ENCODE measurements at places on chromosomes 6 and 20.

DNA sequence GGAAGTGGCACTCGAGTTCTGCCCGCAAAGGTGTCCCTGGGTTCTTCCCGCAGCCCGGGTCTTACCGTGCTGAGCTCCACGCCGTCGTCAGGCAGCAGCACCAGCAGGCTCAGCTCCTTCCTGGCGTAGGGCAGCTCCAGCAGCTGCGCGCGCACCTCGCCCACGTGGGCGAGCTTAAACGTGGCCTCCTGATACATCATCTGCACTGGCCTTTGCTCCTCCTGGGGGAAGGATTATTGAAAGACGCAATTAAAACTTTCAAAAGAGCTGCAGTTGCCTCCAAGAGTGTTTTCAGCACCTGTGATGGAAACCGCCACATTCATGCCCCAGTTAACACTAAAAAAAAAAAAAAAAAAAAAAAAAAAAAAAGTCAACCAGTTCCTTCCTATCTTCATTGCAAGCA is 11.3 kb downstream of the SERPINB9 start:
- peak; percentile 75 for DNase-seq

DNA sequence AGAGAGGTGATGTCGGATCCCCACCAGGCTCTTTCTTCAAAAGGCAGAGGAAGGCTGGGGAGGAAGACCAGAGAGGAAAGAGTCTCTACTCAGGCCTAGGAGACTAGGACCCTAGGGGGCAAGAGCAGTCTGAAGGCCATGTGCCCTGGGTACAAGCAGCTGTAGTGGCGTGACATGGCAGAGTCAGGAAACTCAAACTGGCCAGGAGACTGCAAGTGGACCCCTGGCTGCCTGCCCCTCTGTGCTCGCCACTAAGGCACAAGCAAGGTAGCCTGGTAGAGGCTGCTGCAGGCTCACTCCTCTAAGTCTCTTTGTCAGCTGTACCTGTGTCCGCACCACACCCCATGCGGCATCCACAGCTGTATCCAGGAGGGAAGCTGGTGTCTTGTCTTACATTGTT is 19.9 kb downstream of the CST9L start:
- DNase-seq: no peak

- DNase-seq: no peak
Observed at GRCh38 chr6:160462116-160462515, 113.9 kb downstream of the SLC22A3 start.

- DNase-seq: no peak
Observed at GRCh38 chr6:119647309-119647708, 297.7 kb upstream of the MAN1A1 start.

- no peak for DNase-seq
Observed at GRCh38 chr20:25408890-25409289, 1.4 kb downstream of the GINS1 start.

- peak; percentile 57 for DNase-seq
Observed at GRCh38 chr20:3777716-3778629, 3.3 kb downstream of the SPEF1 start.

- DNase-seq: no peak
Observed at GRCh38 chr20:44981736-44982406, 15.6 kb downstream of the STK4 start.

GRCh38 chr6:842141-842540 is 149.2 kb upstream of the EXOC2 start:
- no peak for DNase-seq

- DNase-seq: no peak
Observed at GRCh38 chr6:80226151-80226550, 119.7 kb downstream of the BCKDHB start.

DNA sequence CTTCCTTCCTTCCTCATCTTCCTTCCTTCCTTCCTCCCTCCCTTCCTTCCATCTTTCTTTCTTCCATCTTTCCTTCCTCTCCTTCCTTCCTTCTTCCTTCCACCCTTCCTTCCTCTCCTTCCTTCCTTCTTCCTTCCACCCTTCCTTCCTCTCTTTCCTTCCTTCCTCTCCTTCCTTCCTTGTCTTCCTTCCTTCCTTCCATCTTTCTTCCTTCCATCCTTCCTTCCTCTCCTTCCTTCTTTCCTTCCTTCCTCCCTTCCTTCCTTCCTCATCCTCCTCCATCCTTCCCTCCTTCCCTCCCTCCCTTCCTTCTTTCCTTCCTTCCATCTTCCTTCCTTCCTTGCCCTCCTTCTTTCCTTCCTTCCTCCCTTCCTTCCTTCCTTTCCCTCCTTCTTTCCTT is 361.4 kb upstream of the TSHZ2 start:
- no peak for DNase-seq

- no peak for DNase-seq
Observed at GRCh38 chr6:90294008-90294511, 2.6 kb downstream of the BACH2 start.

DNA sequence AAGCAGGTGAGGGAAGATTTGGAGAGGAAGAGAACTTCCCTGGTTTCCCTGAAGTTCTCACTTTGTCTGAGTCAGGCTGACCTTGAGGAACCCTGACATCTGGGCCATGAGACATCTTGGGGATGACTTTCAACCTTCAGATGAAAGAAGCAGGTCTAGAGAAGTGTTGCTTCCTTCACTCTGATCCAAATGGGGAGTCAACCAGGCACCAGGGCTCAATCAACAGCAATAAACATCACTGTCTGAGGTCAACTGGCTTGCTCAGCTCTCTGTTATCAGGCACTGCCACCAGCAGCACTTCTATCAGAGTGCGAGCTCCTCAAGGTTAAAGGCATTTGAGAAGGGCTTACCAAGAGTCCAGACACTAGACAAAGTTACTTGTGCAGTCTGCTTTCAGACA is 6.3 kb downstream of the ACOT8 start:
- no peak for DNase-seq

GRCh38 chr6:10320291-10320690 is 94.6 kb downstream of the TFAP2A start:
- no peak for DNase-seq

GRCh38 chr20:29443819-29444218 is 1813.6 kb upstream of the DEFB115 start:
- DNase-seq: no peak

DNA sequence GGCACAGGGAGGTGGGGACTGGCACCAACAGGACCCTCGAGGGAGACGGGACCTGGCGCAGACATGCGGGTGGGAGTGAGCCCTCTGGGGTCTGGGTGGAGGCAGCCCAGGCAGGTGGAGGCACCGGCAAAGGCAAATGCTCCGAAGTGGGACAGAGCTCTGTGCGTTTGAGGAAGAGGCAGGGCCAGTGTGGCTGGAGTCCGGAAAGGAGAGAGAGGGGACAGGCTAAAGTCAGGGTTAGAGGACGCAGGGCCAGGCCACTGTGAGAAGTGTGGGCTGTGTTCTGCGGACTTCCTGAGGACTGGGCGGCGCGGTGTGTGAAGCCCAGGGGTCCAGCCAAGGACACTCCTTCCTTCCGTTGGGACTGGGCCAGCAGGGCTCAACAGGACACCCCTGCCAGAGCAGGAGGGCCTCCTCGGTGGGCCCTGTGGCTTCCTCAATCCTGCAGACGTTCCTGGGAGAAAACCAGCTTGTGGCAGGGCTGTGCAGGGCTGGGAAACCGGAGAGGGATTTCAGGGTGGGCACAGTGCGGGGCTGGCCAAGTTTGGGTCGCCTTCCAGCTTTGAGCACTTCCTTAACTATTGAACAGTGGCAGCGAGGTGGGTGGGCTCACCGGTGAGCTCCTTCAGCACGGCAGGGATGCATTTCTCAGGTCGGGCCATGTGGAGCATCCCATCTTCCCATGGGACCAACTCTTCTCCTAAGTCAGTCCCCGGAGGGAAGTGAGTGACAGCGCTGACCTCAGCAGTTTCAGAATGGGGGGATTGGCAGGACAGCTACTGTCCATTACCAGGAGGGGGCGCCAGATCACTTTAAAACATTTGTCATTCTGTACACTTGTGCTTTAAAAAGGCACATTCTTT is 22.5 kb downstream of the MOCS3 start:
- DNase-seq: peak; percentile 54

- no peak for DNase-seq
Observed at GRCh38 chr6:132478674-132479073, 34.2 kb downstream of the STX7 start.

GRCh38 chr6:47974106-47974505 is 136.9 kb downstream of the PTCHD4 start:
- no peak for DNase-seq

GRCh38 chr6:163200289-163200688 is 214.2 kb upstream of the QKI start:
- DNase-seq: no peak

GRCh38 chr6:3640868-3641267 is 110.6 kb downstream of the PXDC1 start:
- DNase-seq: no peak

DNA sequence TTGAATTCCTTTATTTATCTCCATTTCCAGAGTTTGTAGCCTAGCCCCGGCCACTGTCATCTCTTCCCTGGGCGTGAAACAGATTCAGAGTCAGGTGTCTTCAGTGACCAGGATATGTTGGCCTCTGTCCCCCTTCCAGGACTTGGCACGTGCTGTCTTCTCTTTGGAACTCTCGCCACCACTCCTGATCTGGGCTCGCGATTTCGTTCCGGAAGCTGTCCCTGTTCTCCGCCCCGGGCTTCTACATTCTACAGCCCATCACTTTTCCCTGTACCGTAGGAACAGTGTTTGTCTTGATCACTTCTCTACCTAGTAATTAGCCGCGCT is 739 bp downstream of the GSS start:
- no peak for DNase-seq

- peak; percentile 26 for DNase-seq
Observed at GRCh38 chr6:125791151-125791819, 525 bp downstream of the NCOA7 start.

- DNase-seq: no peak
Observed at GRCh38 chr6:135002974-135003703, 51.5 kb downstream of the HBS1L start.

DNA sequence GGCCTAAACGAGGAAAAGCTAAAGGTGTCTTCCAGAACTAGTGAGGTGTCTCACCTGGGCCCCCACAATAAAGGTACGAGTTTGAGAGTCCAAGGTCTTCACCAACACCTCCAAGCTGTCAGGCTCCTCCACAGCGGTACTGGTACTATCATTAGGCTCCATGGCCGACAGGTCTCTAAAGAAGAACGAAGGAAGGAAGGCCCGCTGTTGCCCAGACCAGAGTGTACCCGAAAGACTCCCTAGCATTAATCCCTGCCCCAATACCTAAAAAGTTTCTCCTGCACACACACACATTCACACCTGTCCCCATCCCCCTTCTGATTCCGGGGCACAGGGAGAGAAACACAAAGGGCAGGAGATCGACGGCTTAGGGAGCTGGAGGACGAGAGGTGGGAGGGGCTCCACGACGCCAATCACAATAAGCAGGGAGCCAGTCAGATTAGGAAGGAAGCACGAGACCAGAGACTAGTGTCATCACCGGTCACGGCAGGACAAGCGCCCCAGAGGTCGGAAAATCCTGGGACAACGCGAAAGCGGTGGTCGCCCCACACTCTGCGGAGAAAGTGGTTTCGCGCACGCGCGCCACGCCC is 764 bp downstream of the BAG6 start:
- no peak for DNase-seq

GRCh38 chr6:14656078-14656521 is 538.5 kb downstream of the CD83 start:
- DNase-seq: no peak

DNA sequence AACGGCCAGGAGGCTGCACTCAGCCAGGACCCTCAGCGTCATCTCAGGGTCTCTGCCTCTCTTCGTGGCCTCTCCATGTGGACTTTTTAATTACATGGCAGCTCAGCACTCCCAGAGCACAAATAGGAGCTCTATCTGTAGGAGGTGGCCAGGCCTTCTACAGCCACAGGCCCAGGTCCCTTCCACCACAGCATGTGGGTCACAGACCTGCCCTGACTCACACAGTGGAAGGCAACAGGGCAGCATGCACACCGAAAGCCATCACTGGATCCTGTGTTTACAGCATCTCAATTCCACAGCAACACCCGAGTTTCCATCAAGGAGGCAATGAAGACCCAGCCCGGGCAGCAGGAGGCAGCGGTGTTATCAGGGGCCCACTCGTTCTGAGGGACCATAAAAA is 65.8 kb upstream of the CD93 start:
- no peak for DNase-seq

DNA sequence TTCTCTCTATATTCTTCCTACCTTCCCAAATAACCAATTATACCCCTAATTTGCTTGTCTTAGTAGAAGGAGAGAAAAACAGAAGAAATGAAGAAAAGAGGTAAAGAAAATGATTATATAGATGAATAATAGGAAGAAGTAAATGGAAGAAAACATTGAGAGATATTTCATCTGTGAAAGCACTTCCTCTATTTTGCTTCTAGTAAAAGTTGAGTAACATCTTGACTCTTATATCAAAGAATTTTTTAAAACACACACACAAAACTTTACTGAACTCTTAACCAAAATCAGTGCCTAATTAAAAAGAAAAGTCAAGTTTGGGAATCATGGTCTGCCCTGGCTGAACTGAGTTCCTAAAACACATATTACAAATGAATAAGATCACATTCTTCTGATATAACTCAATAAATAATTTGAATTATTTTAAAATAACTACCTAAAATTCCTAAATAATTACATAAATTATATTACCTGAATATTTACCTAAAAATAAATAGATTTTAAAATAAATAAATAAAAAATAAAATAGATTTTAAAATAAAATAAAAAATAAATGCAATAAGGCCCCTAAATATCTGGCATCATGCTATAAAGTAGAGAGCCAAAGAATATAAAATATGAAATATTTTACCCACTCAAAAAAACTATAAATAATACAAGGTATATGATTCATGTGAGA is 8.8 kb downstream of the SLC17A2 start:
- no peak for DNase-seq

DNA sequence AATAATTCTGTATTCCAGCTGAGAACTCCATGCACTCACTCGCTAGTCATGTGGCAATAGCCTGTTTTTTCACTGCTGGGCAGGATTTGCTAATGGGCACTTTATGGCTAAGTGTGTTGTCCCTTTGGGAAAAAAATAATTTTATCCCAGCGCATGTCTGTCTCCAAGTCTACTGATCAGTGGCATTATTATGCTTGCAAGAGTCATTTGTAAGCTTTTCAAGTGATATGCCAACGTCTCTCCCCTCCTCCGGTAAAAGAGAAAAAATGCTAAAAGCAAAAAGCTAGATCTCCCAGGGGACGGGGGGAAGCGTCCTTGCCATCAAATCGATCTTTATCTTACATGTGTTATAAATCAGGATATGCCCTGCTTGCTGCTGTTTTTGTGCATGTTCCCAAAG is 407.7 kb downstream of the CDH26 start:
- DNase-seq: no peak

DNA sequence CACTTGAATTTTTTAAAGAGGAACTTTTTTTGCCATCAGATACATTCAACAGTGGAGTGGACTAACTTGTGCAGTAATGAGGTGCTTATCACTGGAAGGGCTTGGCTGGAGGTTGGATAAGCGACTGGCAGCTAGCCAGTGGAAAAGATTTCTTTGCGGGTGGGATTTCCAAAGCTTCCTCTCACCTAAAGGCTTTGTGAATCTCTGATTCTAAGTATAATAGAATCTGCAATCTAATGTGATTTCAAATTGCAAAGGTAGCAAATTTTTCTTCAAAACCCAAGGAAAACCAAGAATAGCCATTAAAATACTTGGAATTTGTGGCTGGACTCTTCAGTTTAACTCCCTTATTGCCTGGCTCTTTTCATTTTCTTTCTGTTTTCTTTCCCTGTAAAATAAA is 460.4 kb upstream of the MARCKS start:
- no peak for DNase-seq
